ENCODE measurements at places on chromosomes 5 and 9. TPM values are rescaled to one million over a fixed set of nuclear protein-coding genes. Genes with fewer than 3 reads are reported as not detected.

DNA sequence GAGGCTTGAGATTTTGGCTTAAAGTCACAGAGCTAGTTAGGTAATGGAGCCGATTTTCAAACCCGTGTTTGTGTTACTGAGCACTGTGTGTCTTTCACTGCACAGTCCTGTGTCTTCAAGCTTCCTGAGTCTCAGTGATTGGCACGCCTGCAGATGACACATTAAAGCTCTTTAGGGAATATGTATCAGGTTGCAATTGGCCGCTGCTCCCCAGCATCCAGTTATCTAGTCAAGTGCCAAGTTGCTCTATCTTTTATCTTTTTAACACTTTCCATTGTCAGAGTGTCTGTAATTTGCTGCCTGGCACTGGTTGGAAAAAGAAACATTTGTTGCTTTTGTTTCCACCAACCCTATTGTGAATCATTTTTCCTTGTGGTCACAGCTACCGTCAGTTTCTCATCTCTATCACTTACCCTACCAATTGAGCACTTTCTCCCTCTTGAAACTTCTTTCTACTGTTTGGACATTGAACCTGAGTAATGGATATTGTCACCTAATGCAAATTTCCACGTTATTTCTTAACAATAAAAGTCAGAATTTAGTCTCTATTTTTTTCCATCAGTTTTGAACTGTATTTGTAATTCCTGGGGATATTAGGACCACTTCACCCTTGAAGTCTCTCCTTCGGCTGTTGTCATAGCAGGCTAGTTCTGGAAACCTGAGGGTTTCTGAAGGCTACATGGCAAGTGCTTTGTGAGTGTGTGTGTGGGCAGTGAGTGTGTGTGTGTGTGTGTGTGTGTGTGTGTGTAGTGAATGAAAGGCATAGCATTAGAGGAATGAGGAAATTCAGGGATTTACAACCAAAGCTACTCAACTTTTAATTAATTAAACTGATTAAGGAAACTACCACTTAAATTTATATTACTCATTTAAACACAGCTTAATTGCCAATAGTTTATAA, 274.3 kb downstream of the ISL1 start:
- no peaks in the 10 kb centered on the region for H3K27me3 ChIP-seq
- H3K4me1 ChIP-seq, result no peaks in the 10 kb centered on the region
- H3K36me3 ChIP-seq, result no peaks in the 10 kb centered on the region
- H3K27ac ChIP-seq, result no peak overlapping the region
- no peak for DNase-seq
- no peak overlapping the region for H3K4me3 ChIP-seq

GRCh38 chr5:61625681-61626621, 293.9 kb downstream of the ZSWIM6 start:
- H3K36me3 ChIP-seq, result no peaks in the 10 kb centered on the region
- peak overlapping the region; percentile 74 for H3K4me3 ChIP-seq
- peak; percentile 74 for DNase-seq

DNA sequence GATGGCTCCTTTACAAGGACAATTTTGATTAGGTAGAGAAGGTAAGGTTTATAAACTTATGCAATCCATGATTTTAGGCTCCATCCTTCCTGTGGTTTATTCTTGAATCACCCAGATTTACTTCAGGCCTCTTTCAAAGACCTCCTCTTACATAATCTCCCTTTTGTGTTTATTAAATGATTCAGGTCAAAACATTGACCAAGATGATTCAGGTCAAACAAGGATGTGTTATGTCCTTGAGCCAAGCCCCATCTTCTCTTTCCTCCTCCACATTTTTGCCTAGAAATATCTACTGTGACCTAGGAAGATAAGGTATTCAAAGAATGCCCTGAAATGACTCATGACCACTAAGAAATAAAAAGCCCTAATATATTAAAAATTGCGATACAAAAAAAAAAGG, 31.8 kb upstream of the TLR4 start:
- no peaks in the 10 kb centered on the region for H3K27me3 ChIP-seq
- no peaks in the 10 kb centered on the region for H3K4me1 ChIP-seq
- H3K27ac ChIP-seq, result no peak overlapping the region
- DNase-seq, result no peak

GRCh38 chr9:135214054-135214640, 126.7 kb downstream of the OLFM1 start:
- peak; percentile 59 for DNase-seq
- H3K36me3 ChIP-seq, result no peaks in the 10 kb centered on the region
- peaks cover 13% of the 10 kb centered on the region for H3K4me1 ChIP-seq
- H3K27me3 ChIP-seq, result peaks cover 77% of the 10 kb centered on the region

- H3K27me3 ChIP-seq, result no peaks in the 10 kb centered on the region
- H3K4me3 ChIP-seq, result no peak overlapping the region
- DNase-seq, result no peak
- H3K36me3 ChIP-seq, result peaks cover 23% of the 10 kb centered on the region
- H3K4me1 ChIP-seq, result peaks cover 51% of the 10 kb centered on the region
These were observed 41.6 kb upstream of the ALDOB start for GRCh38 chr9:101477214-101477613.

GRCh38 chr9:125477089-125477544, 215.5 kb downstream of the GAPVD1 start:
- no peak overlapping the region for H3K27ac ChIP-seq
- peaks cover 39% of the 10 kb centered on the region for H3K36me3 ChIP-seq
- no peak overlapping the region for H3K4me3 ChIP-seq
- DNase-seq, result no peak

GRCh38 chr9:117121316-117121715, 293.5 kb downstream of the ASTN2 start:
- no peaks in the 10 kb centered on the region for H3K36me3 ChIP-seq

DNA sequence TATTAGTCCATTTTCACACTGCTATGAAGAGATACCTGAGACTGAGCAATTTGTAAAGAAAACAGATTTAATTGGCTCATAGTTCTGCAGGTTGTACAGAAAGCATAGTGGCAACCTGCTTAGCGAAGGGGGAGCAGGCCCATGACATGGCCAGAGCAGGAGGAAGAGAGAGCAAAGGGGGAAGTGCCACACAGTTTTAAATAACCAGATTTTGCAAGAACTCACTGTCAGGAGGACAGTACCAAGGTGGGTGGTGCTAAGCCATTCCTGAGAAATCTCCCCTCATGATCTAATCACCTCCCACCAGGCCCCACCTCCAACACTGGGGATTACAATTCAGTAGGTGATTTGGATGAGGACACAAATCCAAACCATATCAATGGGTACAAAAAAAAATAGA, 16.8 kb upstream of the PCSK5 start:
- no peak for DNase-seq
- no peaks in the 10 kb centered on the region for H3K27me3 ChIP-seq

- no peaks in the 10 kb centered on the region for H3K27me3 ChIP-seq
- H3K36me3 ChIP-seq, result no peaks in the 10 kb centered on the region
- no peak overlapping the region for H3K4me3 ChIP-seq
- peaks cover 4% of the 10 kb centered on the region for H3K4me1 ChIP-seq
These were observed 168.6 kb downstream of the SLC12A2 start for GRCh38 chr5:128252196-128252595.

GRCh38 chr9:87873607-87874303, 8.9 kb upstream of the SPATA31E1 start:
- no peak overlapping the region for H3K4me3 ChIP-seq
- DNase-seq, result no peak
- H3K4me1 ChIP-seq, result no peaks in the 10 kb centered on the region
- H3K27me3 ChIP-seq, result peaks cover 6% of the 10 kb centered on the region
- H3K36me3 ChIP-seq, result no peaks in the 10 kb centered on the region
- H3K27ac ChIP-seq, result no peak overlapping the region

DNA sequence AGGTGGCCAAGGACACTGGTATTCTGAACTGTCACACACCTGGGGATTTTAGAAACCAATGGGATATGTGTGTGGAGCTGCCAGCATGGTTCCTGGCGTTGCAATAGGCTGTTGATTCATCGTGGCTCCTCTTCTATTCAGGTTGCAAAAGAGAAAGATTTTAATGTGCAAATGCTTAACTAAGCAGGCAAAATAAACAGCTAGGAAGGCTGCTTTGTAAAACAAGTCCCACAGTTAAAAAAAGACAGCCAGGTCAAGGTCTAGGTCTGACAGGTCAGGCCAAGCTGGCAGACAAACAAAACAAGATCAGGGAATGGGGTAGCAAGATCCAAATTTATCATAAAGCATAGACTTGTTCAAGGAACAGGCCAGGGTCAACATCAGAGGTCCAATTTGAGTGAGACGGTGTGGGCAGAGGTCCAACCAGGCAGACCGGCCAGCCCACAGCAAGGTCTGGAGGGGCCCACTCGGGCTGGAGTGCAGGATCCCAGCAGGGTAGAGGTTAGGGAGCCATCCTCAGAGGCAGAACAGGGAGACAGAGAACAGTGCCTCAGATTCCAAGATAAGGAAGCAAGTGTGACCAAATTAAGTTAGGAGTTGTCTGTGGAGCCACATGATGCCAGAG, 45.6 kb downstream of the SUB1 start:
- no peak overlapping the region for H3K27ac ChIP-seq
- H3K36me3 ChIP-seq, result no peaks in the 10 kb centered on the region
- no peaks in the 10 kb centered on the region for H3K27me3 ChIP-seq
- H3K4me1 ChIP-seq, result no peaks in the 10 kb centered on the region
- no peak overlapping the region for H3K4me3 ChIP-seq

- H3K4me3 ChIP-seq, result no peak overlapping the region
- no peaks in the 10 kb centered on the region for H3K4me1 ChIP-seq
- H3K36me3 ChIP-seq, result no peaks in the 10 kb centered on the region
- no peak for DNase-seq
- no peak overlapping the region for H3K27ac ChIP-seq
These were observed 768.5 kb upstream of the ACO1 start for GRCh38 chr9:31615966-31616365.

DNA sequence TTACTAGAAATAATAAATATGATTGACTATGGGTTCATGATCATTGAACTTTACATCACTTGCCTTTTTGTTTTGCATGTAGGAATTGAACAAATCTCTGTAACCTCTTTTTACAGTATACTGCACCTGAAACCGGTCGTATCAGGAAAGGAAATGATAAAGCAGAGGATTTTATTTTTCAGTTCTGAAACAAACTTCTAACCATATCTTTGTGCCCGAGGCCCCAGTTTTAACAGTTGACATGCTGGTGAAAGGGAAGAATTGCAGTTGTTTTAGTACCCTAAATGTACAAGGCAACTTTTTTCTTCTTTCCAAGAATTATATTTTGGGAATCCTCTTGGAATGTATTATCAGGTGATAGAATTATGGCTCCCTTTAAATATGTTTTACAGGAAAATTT, 27.8 kb downstream of the TMEM38B start:
- H3K4me3 ChIP-seq, result no peak overlapping the region
- no peak overlapping the region for H3K27ac ChIP-seq
- no peak for DNase-seq
- H3K36me3 ChIP-seq, result no peaks in the 10 kb centered on the region

The SLC34A3 gene
- not detected for total RNA-seq

The QRFP gene
- not detected for total RNA-seq

Data from suprapubic skin (tissue), 4 donors.